ENCODE measurements at places on chromosomes 6 and 20. TPM values are rescaled to one million over a fixed set of nuclear protein-coding genes. Genes with fewer than 3 reads are reported as not detected.
A peak's percentile ranks its signal among the peaks of the same experiment; 100 is the strongest.

DNA sequence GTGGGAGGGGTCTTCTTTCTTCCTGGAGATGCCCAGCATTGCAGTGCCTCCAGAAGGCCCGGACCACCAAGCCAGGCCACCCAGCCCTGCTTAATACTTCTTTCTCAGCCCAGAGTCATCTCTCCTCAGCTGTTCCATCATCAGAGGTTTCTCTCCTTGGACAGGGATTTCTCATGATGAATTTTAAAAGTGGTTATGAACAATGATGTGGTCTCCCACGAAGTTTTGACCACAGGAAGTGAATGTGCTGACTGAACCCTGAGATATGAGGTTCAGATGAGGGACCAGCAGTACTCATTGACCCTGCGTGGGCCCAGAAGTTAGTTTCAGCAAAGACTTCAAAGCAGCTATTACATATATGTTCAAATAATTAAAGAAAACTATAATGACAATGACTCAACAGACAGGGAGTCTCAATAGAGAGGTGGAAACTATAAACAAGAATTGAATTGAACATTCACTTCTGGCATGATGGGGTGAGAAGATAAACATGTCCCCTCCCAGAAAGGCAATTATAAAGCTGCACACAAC lies 114.5 kb upstream of the SLC22A16 start:
- DNase-seq, result no peak

- no peak for DNase-seq
Measured at GRCh38 chr6:134870677-134871498, 79.0 kb downstream of the ALDH8A1 start.

DNA sequence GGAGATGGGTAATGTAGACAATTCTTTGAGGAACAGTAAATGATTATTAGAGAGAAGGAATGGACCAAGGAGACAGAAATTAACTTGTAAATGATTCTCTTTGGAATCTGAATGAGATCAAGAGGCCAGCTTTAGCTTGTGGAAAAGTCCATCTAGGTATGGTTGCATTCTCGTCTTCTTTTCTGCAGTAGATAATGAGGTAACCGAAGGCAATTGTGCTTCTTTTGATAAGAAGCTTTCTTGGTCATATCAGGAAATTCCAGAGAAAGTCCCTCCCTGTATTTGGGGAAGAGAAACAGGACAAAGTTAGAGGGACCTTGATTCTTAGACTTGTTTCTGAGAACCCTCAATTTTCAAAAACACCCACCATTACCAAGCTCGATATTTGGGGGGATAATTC lies 109.1 kb upstream of the PRSS16 start:
- no peak for DNase-seq

DNA sequence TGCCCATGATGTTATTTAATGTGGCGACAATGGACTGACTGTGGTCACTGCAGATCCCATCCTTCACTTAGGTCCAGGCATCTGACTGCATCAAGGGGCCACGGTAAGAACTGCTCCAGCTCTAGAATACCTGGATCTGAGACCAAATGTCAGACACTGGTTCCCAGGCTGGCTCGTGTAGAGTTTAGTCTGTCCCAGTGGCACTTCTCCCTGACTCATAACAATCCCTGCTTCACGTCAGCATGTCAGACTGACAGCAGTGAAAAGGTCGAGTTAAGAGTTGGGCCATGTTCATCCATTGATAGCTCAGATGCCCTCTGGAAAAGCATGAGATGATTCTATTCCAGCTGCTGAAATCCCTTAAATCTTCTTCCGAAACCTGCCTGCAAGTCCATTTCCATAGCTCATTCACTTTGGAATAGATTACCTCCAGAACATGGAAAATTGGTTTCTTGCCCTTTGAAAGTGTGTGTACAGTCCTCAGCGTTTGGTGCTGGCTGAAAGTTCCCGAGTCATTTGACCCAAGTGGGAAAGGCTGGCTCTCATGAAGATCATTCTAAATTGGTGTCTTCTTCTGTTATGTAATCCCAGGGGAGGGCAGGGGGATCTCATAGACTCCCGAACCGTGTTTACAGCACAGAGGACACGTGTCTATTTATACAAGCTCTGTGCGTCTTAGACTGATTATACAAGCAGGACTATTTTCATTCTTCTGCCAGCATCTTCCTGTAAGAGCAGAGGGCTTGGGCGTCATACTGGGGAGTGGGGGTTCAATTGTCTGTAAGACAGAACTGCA lies 160.8 kb downstream of the ZDHHC14 start:
- no peak for DNase-seq

GRCh38 chr6:42378125-42378524 lies 73.6 kb downstream of the TRERF1 start:
- no peak for DNase-seq

GRCh38 chr6:66675906-66676305 lies 968.9 kb upstream of the EYS start:
- no peak for DNase-seq

DNA sequence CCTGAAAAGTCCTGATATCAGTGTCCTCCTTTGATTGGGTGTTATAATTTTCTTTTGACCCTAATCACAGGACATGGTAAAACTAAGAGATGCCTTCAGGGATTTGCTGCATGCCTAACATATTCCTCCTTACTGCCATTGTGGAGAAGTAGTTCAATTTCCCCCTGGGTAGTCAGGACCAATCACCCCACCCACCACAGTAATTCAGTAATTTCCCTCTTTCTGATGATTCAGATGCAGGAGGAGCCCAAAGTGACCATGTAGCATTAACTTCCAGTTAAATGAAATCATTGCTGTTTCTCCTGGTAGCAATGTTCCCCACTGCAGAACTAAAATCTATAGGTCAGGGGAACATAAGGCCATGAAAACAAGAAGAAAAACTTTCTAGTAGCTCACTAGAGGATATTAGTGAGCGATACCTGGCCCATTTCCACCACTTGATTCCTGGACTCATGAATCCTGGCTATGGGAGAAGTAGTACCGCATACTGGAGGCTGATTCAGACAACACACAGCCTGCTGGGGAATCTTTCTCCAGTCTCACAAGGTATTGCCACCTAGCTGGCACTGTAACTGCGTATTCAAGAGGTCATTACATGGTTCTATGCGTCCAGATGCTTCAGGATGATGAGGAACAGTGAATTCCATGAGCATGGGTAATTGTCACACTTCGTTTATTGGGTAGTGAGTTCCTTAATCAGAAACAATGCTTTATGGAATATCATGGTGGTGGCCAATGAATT lies 561.2 kb downstream of the HAO1 start:
- no peak for DNase-seq

- no peak for DNase-seq
Measured at GRCh38 chr6:47076422-47077344, 34.6 kb upstream of the ADGRF1 start.

DNA sequence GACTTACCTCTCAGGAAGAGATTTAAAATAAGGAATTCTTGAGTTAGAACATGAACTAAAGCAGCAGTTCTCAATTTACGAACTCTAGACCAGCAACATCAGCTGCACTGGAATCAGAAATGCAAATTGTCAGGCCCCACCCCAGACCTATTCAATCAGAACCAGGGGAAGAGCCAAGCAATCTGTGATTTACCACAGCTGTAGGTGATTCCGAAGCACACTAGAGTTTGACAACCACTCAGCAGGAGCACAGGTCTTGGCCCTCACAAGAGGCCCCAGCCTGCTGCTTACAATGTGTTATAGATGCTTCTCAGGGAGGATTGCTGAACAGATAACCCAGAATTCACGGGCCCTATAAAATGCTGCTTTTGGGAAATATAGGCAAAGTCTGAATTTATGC lies 279.2 kb downstream of the PTPRK start:
- DNase-seq, result no peak

DNA sequence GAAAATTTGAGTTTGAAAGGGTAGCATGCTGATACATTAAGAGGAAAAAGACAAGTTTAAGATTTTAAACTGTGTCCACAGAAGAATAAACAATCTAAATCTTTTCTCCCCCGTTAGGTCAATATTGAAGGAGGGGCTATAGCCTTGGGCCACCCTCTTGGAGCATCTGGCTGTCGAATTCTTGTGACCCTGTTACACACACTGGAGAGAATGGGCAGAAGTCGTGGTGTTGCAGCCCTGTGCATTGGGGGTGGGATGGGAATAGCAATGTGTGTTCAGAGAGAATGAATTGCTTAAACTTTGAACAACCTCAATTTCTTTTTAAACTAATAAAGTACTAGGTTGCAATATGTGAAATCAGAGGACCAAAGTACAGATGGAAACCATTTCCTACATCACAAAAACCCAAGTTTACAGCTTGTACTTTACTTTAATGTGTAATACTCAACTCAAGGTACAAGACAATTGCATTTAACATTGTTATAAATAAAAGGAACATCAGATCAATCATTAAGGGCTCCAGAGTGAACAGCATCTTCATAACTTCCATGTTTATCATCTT lies 10.8 kb downstream of the TCP1 start:
- no peak for DNase-seq

GRCh38 chr6:53041356-53041755 lies 23.8 kb upstream of the FBXO9 start:
- DNase-seq, result no peak

DNA sequence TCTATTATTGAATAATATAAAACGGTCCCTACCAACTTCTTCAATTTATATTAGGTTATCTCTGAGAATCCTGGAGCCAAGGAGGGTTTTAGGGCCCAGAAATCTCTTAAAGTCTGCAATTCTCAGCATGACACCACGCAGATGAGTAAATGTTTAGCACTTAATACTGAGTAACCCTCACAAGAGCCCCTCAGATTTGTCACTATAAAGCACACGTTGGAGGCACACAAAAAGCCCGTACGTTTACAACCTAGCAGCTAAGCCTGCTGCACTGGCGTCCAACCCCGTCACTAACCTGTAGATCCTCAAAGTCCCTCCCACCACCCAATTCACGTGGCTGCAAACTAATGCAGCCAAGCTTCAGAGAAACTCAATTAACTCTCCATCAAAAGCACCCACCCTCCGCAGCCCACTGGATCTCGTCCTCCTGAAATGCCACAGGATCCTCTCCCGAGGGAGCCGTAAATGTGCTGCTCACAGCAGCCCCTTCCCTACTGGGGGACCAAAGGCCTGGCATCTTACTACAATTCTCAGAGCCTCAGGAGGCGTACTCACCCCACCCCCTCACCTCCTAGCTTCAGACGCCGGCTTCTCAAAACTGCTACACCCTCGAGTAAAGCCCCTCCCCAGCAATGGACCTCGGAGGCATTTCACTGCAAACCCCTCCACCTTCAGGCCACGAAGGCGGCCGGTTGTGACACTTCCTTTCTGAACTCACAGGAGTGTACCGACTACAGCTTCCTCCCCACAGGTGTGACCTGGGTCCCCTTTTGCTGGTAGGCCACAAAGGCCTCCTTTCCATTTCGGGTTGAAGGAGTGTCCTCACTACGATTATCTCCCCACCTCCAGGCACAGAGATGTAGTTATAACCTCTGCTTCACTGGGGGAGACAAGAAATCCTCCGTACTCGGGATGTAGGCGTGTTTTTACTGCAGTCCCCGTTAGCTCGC lies 909 bp downstream of the CPNE1 start:
- peak; percentile 62 for DNase-seq

GRCh38 chr6:112827793-112828192 lies 480.7 kb downstream of the RFPL4B start:
- DNase-seq, result peak; percentile 64

- DNase-seq, result no peak
Measured at GRCh38 chr20:18312723-18313122, 24.4 kb downstream of the ZNF133 start.

POLH gene
- total RNA-seq, result 5.5 TPM

DNA sequence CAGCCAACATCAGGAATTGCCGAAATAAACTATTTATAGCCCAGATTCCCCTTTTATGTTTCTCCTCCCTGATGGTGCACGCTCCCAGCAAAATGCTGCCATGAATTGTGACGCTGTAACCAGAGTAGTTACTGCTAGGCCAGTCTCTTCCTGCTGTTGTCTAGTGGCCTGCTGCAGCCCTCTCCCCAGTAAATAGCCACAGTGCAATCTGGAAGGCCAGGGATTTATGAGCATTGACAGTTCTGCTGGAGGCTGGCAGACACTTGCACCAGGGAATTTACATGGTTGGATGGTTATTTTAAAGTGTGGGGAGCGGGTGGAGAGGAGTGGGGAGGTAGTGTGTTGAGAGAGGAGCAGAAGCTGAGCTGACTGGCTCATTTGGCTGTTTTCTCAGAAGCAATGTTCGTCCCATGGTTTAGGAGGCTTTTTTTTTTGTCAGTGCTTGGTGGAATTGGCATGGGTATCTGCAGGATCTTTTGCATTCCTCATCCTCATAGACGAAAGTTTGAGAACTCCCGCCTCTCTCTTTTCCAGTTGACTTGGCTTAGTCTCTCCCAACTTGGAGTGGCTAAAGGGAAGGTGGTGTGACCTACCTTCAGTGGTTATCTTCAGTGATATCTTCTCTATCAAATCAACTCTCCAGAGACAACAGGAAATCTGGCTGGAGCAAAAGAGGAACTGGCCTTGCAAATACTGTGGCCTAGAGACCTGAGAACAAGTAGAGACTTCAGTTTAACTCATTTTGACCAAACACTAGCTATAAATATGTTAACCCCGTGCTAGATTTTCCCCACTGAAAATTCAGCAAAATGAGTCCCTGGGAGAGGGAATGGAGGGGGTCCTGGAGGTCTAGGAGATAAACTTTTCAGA lies 99.3 kb upstream of the VSTM2L start:
- no peak for DNase-seq

CFAP61 gene
- total RNA-seq, result 1.9 TPM

Data from right atrium auricular region (tissue), 2 donors.